Endothelial cell of umbilical vein (primary cell): ENCODE measurements at places on chromosomes 6 and 20.

- no peak for DNase-seq
Measured at GRCh38 chr20:8227293-8227692, 95.2 kb downstream of the PLCB1 start.

GRCh38 chr6:110043366-110043994, 65.4 kb downstream of the GPR6 start:
- no peak for DNase-seq

DNA sequence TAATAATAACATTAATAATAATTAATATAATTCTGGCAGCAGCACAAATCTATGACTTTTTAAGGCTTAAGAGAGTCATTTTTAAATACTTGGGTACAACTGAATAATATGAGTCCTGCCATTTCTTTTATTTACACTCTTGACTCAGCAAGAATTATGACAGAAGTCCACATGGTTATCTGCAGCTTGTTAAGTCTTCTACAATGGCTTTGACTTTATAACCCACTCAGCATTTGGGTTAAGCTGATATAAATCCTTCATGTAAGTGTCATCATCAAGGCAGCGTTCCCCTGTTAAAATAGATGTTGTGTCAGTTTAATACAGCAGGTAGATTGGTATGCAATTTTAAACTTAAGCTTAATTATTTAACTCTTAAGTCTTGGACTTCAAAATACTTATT, 131.7 kb downstream of the ARHGAP18 start:
- DNase-seq: no peak

GRCh38 chr20:44064501-44065400, 122.2 kb downstream of the JPH2 start:
- no peak for DNase-seq

DNA sequence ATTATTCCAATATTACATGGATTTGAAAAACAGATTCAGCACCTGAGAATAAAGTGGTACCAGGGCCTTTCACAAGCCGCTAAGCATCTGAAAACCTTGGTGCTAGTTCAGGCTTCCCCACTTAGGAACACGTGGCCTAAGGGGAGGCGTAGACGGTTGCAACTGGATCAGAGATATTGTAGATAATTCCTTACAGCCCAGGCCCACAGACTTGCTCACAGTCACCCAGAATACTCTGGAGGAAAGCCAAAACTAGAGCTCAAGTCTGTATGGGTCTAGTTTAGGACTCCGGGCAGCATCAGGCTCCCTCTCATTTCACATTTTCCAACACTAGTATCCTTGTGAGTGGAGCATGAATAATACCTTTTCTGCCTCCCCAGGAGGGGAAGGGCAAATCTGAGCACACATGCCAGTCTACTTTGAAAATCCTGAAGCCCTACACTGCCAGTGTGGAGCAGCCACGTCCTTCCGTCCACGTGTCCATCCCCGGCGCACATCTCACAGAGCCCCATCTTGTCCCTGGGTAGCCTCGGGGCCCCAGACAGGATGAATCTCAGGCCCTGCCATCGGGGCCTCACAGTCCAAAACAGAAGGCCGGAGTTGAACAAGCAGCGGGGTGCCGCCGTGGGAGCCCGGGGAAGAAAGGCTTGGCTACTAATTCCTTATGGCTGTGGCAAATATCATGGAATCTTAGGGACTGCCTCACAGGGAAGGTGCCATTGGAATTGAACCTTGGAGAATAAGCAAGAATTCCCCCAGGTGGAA, 299.3 kb downstream of the NRN1 start:
- DNase-seq: no peak

GRCh38 chr6:144745439-144745838, 460.3 kb downstream of the UTRN start:
- no peak for DNase-seq

GRCh38 chr6:170447561-170447930, 105.6 kb downstream of the PSMB1 start:
- no peak for DNase-seq

DNA sequence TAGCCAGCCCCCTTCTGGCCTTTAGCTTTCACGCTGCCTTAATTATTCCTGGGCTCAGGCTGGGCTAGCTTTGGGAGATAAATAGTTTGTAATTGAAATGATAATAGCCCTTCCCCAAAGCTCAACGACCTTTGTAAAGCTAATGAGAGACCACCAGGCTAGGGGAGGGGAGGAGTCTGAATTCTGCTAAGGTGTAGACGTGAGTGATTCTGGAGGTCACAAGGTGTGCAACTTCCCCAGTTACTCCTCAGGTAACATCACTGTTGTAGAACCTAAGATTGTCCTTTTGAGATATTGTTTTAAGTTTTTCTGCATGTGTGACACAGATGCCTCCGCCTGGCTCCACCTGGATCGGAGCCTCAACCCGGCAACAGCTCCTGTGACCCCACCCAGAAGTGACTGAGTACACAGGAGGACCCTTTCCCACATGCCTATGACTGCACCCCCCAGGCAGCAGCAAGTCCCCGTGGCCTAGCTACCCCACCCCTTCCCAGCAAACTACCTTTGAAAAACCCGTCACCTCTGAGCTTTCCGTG, 5.8 kb upstream of the GPR31 start:
- DNase-seq: no peak

DNA sequence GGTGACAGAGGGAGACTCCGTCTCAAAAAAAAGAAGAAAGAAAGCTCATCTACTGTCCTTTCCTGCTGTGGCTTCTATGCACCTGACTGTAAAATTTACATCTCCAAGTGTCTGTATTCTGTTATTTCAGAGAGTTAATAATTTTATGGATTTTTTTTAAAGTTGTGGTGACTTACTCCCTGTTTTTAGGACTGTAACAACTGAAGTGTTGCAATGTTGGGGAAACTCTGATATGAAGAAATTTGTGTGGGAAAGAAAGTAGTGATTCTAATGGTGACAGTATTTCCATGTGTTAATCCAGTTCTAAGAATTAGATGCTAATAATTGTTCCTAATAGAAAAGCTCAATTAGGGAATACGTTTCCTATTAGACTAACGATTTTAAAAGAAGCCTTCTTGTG, 27.4 kb downstream of the STX11 start:
- no peak for DNase-seq

DNA sequence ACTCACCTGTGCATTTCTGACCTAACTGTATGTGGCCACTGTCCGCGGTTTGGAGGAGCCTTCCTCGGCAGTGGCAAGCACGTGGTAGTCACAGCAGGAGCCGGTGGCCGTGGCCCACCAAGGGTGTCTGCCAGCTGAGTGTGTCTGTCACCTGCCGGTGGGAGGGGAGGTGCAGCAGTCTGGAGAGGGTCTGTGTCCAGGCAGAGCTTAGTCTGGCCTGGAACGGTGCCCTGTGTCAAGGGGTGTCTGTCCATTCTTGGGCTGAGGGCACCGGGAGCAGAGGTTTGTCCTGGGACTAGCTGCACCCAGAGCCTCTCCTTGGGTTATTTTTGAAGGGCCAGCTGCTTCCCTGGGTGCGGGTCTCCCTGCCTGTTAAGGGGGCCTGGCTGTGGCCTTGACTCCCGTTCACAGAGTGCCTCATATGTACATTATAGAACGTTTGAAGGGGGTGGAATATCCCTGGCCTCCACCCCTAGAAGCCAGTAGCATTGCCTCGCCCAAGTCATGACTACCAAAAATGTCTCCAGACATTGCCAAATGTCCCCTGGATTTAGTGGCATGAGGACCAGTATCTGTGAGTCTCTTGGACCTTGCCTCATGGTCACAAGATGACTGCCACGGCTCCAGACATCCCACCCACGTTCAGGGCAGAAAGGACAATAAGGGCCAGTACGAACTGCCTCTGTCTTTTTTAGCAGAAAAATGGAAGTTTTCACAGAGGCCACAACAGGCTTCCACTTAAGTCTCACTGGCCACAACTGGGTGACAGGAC, 5.2 kb downstream of the RBM38 start:
- no peak for DNase-seq

- DNase-seq: no peak
Measured at GRCh38 chr6:167013946-167014345, 14.7 kb downstream of the CEP43 start.

GRCh38 chr6:139962654-139963347, 588.4 kb upstream of the CITED2 start:
- no peak for DNase-seq

DNA sequence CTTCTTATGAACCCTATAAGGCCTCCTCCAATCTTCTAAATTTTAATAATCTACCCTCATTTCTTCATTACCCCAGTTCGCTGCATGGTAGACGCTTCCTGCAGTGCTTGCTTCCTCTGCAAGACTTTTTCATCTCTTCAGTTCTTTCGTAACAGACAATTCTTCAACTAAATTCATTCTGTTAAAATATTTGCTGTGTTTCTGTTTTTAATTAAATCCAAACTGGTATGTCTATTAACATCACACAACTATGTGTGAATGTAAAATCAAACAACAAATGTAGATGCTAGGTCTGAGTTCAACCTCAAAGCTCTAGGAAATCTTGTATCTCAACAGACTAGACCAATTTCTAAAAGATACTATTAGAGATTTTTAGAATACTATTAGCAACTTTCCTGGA, 199.3 kb downstream of the RNGTT start:
- DNase-seq: no peak

GRCh38 chr6:84774157-84774984, 10.0 kb upstream of the TBX18 start:
- DNase-seq: peak; percentile 79

DNA sequence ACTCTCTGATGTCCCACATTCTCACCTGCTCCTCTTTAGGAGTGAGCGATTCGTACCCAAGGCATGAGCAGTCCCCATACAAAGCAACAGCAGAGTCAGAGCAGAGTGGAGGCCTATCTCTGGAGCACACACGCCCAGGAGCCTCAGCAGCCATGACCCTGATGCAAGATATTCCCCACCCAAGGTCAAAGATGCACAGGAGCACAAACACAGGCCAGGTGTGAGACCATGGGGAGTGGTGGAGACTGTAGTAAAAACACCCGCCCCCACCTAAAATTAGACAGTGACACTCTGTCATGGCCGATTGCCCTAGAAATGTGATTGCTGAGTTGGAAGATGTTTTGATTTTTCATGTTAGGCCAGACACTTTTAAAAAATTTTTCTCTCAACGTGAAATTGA, 21.4 kb downstream of the RRBP1 start:
- no peak for DNase-seq

DNA sequence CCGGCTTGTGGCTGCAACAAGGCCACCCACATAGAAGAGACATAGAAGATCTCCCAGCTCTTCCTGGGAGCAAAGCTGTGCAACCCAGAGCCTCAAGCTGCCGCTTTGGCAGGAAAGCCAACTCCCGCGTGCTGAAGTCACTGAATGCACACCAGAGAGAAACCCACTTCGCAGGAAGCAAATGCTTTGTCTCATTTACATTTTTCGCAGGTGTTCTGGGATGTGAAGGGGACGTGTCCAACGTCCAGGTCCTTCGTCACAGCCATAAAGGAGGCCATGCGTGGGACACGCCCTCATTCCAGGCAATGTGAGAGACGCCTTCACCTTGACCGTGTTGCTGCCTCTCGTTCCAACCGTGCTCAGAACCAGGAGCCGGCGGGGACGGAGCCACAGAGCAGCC, 24.4 kb downstream of the KCNQ2 start:
- DNase-seq: no peak

DNA sequence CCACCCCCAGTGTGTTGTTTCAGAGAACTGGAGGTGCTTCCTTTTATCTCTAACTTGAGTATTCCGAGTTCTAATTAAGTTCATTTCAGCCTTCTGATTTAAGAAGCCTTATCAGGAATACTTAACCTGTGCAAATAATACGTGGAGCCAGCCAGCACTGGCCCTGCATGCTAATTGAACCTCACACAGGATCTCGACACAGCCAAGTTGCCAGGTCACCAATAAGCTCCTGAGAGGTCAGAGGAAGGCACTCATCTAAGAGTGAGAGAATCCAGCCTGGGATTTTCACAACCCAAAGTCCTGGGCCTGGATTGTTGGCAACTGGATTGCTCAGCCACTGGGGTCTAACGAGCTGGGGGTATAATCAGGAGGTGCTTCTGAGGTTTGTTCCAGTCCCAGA, 157.7 kb upstream of the LRFN2 start:
- DNase-seq: no peak

DNA sequence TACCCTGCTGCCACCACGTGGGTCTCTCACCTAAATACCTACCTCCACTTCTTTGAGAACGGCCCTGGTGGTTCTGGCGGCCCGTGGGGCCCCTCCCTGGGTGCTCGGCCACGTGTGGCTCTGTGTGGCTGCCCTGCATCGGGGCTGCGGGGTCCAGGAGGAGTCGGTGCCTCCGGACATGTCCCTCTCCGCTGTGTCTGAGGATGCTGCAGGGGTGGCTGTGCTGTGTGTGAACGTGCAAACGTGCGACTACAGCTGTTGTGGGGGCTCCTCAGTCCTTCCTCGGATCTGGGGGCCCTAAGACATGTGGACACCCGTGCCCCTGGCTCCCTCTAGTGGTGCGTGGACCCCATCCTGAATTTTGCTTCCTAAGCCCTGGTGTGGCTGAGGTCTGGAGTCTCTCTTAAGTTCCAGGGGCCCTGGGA, 691.8 kb downstream of the QKI start:
- peak; percentile 31 for DNase-seq

DNA sequence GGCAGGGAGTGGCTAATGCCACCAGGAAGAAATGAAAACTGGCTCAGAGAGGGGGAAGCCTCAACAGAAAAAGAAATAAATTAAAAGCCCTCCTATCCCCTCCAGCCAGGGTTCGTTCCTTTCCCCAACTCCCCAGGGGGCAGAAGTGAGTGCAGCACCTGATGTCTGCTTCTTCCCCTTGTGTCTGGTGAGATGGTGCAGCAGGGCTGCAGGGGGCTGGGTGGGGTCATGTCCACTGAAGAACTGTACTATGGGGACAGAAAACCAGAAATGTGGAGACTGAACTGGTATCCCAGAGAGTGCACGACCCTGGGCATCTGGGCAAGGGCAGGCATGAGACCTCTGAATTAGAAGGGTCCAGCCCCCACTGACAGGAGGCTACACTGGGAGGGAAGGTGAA, 4.0 kb downstream of the EGFL8 start:
- DNase-seq: no peak

GRCh38 chr6:141963543-141964295, 169.0 kb upstream of the GJE1 start:
- no peak for DNase-seq

GRCh38 chr20:58616411-58616810, 34.7 kb upstream of the STX16 start:
- no peak for DNase-seq

- DNase-seq: no peak
Measured at GRCh38 chr6:165915022-165915770, 252.2 kb upstream of the PDE10A start.

DNA sequence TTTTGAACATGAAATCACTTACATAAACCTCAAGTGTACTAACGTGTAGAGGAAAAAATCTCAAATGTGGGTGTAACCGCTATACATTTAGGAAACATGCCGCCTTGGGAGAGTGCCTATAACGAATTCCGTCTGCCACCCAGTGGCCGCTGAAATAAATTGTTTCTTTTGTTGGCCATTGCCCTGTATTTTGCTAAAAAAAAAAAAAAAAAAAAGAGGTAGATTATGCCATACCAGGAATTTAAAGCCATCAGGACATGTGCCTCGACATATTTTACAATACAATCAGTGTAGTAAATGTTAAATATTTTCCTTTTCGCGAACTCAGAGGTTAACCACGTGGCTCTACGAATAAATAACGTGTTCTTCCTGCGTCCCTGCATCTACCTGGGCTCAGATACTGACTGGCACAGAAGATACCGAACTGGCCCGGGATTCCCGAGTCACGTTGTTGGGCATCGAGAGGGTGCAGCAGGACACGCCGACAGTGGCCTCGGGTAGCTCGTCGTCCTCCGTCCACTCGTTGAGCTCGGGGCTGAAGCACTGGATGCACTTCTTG, 14.3 kb downstream of the KLHL31 start:
- peak; percentile 72 for DNase-seq

GRCh38 chr6:110352563-110353262, 5.4 kb downstream of the METTL24 start:
- DNase-seq: no peak
